ENCODE measurements at places on chromosomes 16 and 17.

- DNase-seq: no peak
Measured at GRCh38 chr16:3051494-3051893, 5.1 kb downstream of the MMP25 start.

DNA sequence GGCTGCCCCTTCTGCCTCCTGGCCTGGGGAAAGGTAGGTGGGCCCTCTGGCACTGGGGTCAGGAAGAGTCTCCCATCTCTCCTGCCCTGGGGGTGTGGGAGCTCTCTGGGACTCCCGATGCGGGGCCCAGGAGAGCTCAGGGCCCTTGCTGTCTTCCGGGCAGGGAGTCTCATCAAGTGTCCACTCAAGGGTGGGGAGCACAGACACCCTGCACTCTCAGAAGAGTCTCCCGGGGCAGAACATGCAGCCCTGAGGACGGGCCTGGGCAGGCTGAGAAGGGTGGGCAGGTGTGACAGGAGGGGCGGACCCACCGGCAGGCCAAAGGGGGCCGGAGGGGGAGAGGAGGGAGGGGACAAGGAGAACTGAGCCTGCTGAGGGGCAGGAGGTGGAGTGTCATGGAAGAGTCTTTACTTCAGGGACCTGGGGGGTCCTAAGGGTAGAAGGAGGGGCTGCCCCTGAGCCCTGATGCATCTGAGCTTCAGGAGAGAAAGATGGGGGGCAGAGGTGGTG is 8.4 kb upstream of the PKMYT1 start:
- DNase-seq: no peak

DNA sequence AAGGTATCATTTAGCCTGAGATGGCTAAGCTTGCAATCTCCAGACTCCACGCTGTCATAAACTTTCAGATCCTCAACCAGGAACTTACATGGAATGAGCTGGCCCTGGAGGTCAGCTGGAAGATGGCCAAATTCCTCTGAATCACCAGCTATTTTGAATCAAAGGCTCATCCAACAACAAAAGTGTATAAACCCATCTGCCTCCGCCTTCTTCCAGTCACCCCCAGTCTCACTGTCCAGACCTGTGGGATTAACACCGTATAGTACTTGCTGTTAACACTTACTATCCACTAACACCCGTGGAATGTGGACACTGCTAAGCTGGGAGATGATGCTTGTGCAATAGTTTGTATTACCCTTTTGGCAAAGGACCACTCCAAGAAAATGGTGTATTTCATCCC is 1.9 kb upstream of the LCMT1 start:
- peak; percentile 69 for DNase-seq

DNA sequence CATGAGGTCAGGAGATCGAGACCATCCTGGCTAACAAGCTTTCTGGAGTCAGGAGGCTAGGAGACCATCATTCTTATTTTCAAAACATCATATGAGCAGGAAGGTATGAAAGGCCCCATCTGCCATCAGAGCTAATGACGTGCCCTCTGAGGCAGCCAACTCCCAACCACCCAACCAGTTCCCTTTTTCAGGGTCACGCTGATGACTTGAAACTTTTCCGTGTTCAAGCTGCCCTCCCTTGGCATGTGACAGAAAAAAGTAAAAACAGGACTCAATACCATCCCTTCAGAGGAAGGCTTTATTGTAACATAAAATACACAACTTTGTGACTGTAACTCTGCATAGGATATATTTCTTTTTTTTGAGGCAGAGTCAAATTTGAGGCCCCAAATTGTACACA is 4.6 kb upstream of the GHDC start:
- no peak for DNase-seq

GRCh38 chr17:68085771-68086381 is 50.3 kb downstream of the KPNA2 start:
- no peak for DNase-seq

GRCh38 chr16:66486773-66487579 is 59.9 kb downstream of the BEAN1 start:
- DNase-seq: peak; percentile 50

- DNase-seq: no peak
Measured at GRCh38 chr16:89039756-89040155, 53.9 kb upstream of the ACSF3 start.

All from H54 (cell line).